ENCODE measurements at places on chromosomes 3 and 15.

DNA sequence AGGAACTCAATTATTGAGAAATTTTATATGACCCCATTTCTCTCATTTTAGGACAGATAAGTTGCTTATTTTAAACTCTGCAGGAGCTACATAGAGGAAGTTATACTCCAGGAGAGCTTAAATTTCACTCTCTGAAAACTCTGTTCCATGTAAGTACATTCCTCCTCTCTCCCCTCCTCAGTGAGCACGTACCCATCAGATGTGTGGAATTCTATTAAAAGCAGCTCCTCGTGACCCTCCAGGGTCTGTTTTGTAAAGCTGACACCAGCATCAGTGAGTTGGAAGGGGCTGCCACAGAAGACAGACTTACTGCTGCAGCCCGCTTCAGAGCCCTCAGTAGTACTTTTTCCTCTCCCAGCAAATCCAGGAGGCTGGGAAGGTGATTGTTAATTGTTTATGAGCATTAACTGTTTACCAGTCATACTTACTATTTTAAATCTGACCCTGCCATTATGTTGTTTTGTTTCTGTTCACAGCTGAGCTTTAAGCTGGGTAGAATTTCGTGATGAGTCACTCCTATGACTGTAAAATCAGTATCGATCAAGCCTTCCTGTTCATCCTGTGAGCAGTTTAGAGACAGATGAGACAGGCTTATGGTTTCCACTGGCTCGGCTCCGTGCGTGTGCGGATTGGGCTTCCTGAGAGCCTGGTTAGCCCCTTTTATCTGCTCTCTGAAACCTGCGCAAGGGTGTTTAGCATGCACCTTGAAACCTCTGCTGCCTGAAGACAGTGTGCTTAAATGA lies 20.4 kb downstream of the IGF1R start:
- DNase-seq: no peak

GRCh38 chr3:112136046-112136445 lies 3.0 kb upstream of the GCSAM start:
- no peak for DNase-seq

DNA sequence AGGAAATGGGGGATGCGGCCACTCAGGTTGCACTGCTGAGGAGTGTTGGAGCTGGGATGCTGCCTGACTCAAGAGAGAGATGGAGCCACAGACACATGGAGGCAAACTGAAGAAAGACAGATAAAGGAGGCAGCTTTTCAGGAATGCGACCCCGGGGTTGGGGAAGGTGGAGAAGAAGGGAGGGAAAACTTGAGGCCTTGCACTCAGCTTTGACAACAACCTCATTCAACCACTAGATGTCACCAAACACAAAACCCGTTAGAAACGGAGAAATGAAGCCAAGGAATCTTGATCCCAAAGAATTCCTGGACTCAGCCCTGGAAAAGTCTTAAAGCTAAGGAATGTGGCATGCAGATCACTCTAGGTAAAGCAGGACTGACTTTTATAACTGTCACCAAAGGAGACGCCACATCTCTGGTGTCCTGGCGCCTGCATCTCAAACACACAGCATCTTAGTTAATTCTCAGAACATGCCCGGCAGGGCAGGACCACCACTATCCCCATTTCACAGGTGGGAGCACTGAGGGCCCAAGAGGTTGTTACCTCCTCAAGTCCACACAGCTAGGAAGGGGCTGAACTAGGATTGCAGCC lies 59.6 kb upstream of the LMCD1 start:
- peak; percentile 6 for DNase-seq

DNA sequence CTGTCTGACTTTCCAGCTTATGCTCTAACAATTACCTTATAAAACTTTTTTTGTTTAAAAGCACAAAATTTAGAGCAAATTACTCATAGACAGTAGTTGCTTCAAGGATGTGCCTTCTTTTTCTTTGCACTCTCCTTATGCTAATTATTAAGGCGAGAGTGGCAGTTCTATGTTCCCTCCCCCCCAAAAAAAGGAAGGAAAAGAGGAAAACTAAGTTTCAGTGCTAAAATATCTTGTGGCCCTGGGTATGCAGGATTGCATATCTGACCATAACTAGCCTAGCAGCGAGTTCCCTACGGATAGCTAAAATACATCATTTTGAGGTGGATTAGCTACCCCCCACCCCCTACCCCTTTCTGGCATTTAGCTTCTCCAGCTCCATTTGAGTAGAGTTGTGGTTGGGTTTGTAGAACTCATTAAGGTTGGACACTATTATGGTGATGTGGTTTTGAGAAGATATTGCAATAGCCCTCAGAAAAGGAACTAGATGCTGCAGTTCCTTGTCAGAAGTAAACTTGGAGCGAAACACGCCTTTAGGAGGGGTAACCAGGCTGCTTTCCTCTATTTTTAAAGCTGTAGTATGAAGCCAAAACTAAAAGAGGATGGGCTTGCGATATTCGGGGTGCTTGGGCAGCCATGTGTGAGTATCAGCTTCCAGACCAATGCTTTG lies 174.6 kb downstream of the AKAP13 start:
- no peak for DNase-seq

DNA sequence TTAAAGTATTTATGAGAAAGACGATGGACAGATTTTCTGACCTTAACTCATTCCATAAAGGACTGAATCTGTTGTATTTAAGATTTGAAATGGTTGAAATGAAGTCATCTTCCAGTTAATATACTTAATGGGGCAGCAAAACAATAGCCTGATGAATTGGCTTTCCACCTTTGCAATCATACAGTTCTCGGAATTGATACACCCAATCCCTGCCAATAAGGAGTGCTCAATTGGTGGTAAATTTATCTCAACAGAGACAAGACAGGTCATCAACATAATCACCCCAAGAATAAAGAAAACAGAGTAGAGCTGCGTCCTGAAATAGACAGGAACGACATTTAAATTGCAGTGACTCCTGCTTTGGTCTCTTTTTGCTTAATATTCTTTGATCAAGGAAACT lies 11.2 kb downstream of the ANXA2 start:
- no peak for DNase-seq

- no peak for DNase-seq
These were observed 17.0 kb upstream of the ITGB5 start for GRCh38 chr3:124903896-124904834.

- DNase-seq: no peak
These were observed 207.3 kb downstream of the PLCL2 start for GRCh38 chr3:17091910-17092582.

GRCh38 chr3:47151836-47152235 lies 12.1 kb downstream of the SETD2 start:
- DNase-seq: no peak

Measured in NCI-H748 treated with DMSO at 0.1 percent for 48 hours (cell line).